NCI-H1417 treated with DMSO at 0.1 percent for 48 hours (cell line): ENCODE measurements at places on chromosomes 1 and 21.

DNA sequence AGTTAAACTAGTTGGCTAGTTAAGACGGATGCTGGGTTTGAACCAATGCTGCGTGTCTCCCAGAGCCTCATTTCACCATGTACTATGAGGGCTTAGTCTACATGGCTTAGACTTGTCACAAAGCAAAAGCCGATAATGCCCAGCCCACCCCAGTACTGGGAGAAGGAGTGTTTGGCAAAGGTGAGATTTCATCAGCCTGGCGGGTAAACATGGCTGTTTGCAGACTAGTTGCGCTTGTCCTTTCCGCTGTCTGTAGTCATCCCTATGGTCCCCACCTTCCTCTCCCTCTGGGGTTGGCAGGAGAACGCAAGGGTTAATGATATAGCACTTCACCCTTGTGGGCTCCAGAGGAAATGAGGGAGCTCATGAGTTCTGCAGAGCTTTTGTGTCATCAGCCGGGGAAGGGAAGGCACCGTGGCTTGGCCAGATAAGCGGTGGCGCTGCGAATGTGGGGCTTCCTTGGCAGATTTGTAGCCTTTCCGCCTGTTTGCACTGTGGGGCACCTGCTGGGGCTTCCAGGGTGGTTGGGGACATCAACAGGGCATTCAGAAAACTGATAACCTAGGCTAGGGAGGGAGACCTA, 29.2 kb downstream of the SOX13 start:
- peak; percentile 4 for DNase-seq

DNA sequence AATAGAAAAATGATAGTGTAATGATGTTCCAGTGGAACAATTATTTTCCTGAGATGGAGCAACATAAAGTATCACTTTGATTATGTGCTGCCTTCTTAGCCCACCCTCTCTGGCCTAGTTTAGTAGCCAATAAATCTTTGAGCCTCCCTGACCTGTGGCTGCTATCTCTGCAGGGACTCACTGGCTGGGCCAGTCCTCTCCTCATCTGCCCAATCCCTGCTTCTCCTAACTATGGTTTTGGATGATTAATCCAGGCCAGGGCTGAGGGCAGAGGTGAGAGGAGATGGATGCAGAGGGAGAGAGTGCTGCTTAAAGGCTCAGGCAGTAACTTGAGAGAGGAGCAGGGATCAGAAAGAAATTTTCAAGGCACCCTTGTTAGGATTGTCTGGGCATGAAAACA, 89.0 kb upstream of the CD34 start:
- DNase-seq, result no peak

DNA sequence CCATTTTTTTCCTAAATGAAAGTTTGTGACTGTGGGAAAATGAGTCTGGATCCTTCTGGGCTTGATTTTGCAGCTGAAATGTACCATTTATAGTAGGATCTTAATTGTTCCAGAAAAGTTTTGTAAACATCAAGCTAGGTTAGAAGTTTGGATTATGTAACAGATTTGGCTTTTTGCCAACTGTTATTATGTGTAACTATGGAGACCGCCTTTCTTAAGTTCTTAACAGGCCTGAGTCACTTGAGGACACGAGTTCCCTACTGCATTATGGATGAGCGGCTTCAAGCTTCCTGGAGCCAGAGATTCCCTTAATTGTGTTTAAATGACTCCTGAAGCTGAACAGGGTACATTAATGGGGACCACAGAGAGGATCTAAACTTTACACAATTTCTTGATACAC, 22.2 kb downstream of the SLC25A33 start:
- DNase-seq, result no peak

- DNase-seq, result peak; percentile 39
Observed at GRCh38 chr21:30194701-30195299, 21.1 kb downstream of the CLDN8 start.

GRCh38 chr1:247211339-247211738, 39.5 kb upstream of the ZNF124 start:
- DNase-seq, result no peak

GRCh38 chr21:42037516-42037915, 27.4 kb upstream of the ZBTB21 start:
- no peak for DNase-seq

GRCh38 chr1:83857103-83857502, 141.8 kb downstream of the TTLL7 start:
- no peak for DNase-seq

DNA sequence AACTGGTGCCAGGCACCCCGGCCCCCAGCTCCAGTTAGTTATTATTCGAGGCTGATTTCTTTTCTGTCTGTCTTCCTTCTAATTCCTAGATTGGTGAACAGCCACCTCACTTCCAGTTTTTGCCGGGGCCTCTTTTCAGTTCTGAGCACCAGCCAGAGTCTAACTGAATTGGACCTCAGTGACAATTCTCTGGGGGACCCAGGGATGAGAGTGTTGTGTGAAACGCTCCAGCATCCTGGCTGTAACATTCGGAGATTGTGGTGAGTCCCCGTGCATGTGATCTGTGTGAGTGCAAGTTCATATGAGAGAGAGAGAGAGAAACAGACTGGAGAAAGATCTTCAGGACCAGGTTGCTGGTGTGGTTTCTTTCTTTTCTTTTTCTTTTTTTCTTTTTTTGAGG, 13.5 kb downstream of the NLRP3 start:
- DNase-seq, result no peak

DNA sequence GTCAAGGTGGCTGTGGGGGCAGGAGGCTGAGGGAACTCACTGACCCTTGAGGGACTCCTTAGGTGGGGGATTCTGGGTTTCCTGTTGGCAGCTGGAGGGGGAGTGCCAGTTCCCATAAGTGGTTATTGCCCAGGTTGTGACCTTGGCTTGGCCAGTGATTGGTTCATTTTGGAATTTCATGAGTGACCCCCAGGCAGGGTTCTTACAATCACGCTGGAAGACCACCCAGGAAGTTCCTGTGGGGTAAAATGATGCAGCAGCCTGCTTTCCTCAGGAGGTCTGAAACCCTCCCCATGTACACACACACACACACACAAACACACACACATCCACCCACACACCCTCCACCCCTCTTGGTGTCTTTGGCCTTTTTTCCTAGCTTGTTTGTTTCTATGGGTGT, 16.9 kb downstream of the VANGL1 start:
- no peak for DNase-seq

- no peak for DNase-seq
Observed at GRCh38 chr1:25134801-25135461, 97.4 kb downstream of the SYF2 start.

- DNase-seq, result no peak
Observed at GRCh38 chr1:211613108-211613947, 34.4 kb upstream of the SLC30A1 start.

- no peak for DNase-seq
Observed at GRCh38 chr1:194047921-194048320, 861.5 kb upstream of the B3GALT2 start.

GRCh38 chr1:167375949-167376348, 142.4 kb downstream of the CD247 start:
- DNase-seq, result no peak

- DNase-seq, result no peak
Observed at GRCh38 chr1:242455052-242455361, 69.5 kb downstream of the PLD5 start.

- DNase-seq, result no peak
Observed at GRCh38 chr1:37989361-37989930, 376 bp downstream of the SF3A3 start.

GRCh38 chr1:22949822-22950331, 22.8 kb downstream of the LACTBL1 start:
- DNase-seq, result no peak

GRCh38 chr1:51296383-51297357, 33.7 kb downstream of the TTC39A start:
- no peak for DNase-seq

- no peak for DNase-seq
Observed at GRCh38 chr1:87240661-87241285, 87.9 kb upstream of the LMO4 start.

GRCh38 chr1:119822406-119822805, 11.1 kb upstream of the REG4 start:
- DNase-seq, result no peak

GRCh38 chr1:171501305-171502024, 16.1 kb downstream of the PRRC2C start:
- no peak for DNase-seq

- no peak for DNase-seq
Observed at GRCh38 chr21:38649120-38649519, 150.8 kb upstream of the ERG start.

GRCh38 chr1:18066576-18066975, 41.0 kb upstream of the IGSF21 start:
- no peak for DNase-seq

DNA sequence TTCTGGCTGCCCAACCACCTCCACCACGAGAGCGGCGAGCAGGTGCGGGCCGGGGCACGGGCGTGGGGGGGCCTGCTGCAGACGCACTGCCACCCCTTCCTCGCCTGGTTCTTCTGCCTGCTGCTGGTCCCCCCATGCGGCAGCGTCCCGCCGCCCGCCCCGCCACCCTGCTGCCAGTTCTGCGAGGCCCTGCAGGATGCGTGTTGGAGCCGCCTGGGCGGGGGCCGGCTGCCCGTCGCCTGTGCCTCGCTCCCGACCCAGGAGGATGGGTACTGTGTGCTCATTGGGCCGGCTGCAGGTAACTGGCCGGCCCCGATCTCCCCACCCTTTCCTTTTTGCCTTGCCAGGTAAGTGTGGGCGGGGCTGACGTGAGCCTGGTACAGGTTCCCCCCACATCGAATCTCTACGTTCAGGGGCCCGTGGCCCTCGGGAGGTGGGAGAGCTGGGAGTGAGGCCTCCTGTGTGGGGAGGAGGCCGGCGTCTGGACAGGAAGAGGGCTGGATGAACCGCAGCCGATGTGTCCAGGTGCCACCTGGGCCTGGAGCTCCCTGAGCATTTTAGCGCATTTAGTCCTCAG, 51.7 kb downstream of the COL18A1 start:
- no peak for DNase-seq

DNA sequence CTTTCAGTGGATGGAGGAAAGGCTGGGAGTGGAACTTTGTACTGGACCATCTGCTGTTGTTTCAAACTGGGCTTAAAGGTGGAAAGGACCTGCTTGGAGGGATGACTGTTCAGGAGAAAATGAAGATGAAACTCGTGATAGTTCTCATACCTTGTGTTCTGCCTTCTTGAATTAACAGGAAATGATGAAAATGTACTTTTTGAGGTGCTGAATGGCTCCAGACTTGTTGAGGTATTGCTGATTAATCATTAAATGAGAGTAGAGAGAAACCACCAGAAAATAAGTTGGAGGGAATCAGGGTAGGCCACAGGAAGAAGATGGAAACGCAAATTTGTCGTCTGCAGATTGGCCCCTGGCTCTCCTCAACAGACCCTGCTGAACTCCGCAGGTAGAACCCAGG, 26.2 kb upstream of the ZNF436 start:
- no peak for DNase-seq

DNA sequence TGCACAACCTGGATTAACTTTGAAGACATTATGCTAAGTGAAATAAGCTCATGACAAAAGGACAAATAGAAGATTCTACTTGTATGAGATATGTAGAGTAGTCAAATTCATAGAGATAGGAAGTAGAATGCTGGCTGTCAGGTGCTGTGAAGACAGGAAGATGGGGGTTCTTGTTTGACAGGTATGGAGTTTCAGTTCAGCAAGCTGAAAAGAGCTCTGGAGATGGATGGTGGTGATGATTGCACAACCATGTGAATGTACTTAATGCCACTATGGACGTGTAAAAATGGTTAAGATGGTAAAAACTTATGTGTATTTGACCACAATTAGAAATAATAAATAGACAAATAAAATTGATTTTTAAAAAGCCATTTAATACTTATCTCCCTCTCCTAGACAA, 169.8 kb upstream of the DUSP10 start:
- DNase-seq, result no peak

DNA sequence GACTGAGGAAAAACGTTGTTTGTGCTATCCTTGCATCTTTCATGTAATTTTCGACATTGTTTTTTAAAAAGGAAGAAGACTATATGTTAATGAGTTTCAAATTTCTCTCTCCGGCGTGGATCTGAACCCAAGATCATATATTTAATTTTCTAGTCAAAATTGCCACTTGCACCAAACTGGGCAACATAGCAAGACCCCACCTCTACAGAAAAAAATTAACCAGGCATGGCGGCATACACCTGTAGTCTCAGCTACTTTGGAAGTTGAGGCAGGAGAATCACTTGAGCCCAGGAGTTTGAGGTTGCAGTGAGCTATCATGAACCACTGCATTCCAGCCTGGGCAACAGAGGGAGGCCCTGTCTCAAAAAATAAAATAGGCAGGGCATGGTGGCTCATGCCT, 16.5 kb upstream of the RABGAP1L start:
- DNase-seq, result no peak

- DNase-seq, result no peak
Observed at GRCh38 chr1:6028042-6028850, 17.4 kb upstream of the KCNAB2 start.

DNA sequence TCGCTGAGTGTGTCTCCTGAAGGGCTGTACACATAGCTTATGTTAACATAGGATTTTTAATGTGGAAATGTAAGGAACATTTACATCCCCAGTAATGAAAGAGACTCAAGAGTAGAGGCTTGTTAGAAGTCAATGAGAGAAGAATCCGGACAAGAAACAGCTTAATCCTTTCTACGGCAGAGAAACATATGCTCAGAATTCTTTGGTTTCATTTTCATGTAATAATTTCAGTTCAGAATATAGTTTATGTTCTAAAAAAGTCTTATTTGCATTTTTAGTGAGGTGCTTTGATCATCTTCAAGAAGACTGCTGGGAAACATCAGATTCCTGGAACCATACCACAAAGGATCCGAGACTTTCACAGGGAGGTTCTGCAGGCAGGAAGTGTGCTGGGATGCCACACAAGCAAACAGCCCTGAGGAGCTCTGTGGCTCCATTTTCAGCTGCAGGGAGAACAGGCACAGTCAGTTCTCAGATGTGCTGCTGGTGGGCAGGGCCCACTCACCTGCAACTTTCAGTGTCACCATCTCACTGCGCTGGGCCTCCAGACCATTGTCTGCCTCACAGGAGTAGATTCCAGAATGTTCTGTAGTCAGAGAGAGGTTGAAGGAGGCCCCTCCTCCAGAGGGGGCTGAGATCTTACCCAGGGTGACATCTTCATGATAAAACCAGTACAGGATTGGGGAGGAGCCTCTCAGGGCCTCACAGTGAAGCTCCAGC, 28.4 kb downstream of the FCRL5 start:
- DNase-seq, result no peak

- no peak for DNase-seq
Observed at GRCh38 chr1:27689423-27690173, 17.6 kb upstream of the IFI6 start.

- DNase-seq, result no peak
Observed at GRCh38 chr1:219476716-219477115, 136.2 kb downstream of the ZC3H11B start.

DNA sequence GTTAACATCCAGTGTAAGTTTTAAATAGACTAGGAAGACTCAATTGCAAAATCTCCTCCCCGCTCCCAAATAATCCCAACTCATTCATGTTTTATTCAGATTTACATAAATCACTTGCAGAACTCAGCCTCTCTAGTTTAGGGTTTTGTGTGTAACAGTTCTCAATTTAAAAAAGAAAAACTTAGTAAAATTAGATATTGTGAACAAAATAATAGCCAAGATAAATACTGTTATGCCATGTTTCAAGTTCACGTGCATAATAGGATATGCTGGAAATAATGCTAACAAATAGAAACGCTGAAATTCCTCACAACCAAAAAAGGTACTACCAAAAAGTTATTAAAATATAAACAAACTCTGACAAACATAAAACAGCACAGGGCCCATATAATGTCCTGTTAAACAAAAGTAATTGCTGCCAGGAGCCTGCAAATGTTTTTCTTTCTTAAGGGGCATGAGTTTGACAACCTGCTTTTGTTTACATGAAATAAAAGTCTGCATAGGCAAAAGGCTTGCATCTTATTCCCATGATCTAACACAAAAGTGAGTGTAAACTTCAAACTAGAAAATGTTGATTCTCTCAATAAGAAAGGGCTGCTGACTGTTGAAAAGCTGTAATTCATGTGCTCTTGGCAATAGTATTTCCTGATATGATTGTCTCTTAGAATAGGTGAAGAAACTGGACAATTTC, 2.9 kb downstream of the SERTAD4 start:
- DNase-seq, result no peak
